ENCODE measurements at places on chromosomes 1 and 21.

DNA sequence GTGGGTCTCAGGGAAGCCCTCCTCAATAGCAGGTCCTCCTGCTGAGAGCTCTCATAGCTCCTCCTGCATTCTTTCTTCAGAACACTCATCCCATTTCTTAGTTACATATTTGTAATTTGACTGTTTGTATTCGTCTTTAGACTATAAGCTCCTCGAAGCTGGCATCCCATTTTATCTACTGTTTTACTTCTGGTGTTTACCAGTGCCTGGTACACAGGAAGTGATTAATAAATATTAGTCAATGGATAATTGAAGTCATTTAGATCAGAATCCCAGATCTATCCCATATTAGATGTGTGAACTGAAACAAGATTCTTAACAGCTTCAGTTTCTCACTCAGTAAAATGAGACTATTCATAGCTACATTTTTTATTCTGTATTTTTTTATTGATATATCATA is 88.7 kb downstream of the PLPP3 start:
- no peak for DNase-seq

DNA sequence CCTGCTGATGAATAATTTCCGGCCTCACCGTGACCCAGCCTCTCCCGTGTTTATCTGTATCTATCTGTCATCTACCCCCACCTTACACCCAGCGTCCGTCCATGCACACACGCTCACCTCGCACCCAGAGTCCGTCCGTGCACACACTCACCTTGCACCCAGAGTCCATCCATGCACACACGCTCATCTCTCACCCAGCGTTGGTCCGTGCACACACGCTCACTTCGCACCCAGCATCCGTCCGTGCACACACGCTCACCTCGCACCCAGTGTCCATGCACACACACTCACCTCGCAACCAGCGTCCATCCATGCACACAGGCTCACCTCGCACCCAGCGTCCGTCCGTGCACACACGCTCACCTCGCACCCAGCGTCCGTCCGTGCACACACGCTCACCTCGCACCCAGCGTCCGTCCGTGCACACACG is 25.0 kb upstream of the COL18A1 start:
- DNase-seq = no peak

DNA sequence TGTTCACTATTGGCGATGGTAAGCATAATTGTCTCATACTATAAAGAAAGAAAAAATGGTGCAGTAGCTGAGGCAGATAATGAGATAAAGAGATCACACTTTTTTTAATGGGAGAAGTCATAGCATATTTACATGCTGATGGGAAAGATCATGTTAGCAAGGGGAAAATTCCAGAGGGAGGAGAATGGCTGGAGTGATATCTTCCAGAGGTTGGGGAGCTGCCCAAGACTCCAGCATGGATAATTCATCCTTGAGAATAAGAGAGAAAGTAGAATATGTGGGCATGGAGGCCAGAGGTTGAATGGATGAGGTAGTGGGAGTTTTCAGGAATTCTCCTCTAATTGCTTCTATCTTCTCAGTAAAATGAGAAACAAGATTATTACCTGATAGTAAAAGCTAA is 45.8 kb upstream of the RGS1 start:
- no peak for DNase-seq

DNA sequence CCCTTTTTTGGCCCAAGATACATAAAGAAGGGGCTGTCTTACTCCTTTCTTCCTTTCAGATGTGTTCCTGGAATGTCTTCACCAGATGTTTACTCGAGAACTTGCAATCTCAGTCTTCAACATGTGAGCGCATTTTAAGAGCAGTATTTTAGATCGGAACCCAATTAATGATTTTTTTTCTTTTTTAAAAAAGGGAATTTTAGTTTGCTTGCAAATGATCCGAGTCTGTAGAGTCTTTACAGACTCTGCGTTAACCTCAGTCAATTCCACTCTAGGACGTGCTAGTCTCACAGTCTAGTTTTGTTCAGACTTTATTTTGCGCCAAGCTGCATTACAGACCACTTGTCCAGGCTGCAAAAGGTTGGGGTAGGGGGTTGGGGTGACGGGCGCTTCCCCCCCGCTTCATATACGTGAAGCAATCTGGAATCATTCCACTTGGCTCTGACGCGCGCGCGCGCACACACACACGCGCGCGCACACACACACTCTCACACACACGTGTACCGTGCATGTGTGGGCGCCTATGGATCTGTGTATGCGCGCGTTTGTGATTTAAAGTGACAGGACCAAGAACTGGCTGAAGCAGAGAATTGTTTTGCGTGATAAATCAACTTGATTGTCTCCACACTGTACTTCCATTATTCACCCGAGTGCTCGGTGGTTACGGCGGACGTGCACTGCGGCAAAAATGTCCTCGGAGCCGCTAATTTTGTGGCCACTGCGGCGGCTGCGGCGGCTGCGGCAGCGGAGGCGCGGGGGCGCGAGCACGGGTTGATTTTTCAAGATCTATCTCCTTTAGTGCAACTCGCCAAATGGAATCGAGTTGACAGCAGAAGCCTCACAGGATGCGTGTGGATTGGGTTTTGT is 25.6 kb upstream of the NFIA start:
- peak; percentile 59 for DNase-seq

DNA sequence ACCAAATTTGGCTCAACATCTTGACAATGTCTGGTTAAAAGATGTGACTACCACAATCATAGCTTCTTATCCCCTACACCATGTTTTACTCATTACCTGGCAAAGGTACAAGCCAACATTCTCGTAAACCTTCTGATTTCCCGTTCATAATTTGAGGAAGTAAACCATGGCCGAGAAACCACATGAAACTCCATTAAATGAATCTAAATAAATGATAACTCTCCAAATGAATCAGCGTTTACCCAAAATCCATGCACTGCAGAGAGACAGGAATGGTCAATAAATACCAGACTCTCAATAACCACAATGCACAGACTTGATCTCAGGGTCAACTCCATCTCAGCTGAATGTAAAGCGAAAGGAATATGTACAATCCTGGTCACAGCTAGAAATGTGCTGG is 125.2 kb downstream of the TYW3 start:
- peak; percentile 54 for DNase-seq

DNA sequence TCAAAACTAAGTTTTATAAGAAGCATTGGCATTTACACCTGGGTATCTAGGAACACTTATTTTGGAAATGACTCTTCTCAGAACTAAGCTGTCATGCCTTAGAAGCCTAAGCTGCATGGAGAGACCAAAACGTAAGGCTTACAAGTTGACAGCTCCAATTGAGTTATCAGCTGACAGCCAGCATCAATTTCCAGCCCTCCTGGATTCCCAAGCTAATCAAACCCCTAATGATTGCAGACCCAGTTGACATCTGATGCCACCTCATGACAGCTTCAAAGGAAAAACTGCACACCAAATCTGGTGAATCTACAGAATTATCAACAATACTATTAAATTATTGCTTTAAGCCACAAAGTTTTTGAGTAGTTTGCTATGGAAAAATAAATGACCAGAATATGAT is 187.6 kb upstream of the PRMT6 start:
- no peak for DNase-seq

GRCh38 chr1:226637147-226637935 is 88.8 kb downstream of the STUM start:
- DNase-seq = peak; percentile 26

DNA sequence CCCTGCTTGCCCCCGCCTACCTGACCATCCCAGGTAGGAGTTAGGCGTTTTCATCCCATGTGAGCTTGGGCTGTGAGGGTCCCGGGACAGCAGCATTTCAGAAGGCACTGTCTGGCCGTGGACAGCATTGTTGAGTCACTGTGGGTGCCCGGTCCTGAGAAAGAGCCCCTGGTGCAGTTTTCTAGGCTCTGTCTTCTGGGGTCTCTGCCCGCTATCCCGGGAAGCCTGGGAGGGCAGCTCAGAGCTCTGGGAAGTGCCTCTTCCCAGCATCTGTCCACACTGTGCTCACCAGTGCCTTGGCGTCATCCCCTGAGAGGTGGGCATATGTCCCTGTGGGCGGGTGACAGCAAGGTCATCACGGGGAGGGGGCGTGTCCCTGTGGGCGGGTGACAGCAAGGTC is 11.4 kb upstream of the ZNF669 start:
- no peak for DNase-seq

DNA sequence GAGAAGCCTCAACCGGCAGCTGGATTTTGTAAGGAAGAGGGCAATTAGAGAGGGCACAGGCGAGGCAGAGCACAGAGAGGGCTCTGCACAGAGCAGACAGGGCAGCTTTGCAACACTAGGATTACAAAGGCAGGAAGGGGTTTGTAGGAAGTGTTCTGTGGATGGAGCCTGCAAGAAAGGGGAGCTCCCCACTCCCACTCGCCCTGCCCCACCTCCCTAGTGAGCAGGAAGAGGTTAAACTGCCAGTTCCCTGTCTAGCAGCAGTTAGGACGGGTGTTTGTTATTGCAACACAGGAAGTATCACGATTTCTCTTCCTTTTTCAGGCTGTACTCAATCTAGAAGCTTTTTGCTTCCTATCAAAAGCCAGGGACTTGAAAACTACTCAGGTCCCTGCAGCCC is 63.3 kb upstream of the LRRC8D start:
- no peak for DNase-seq
